ENCODE measurements at places on chromosomes 13 and 19.
A peak's percentile ranks its signal among the peaks of the same experiment; 100 is the strongest.

GRCh38 chr19:12564016-12564664, 12.9 kb upstream of the ZNF564 start:
- DNase-seq, result peak; percentile 93

- DNase-seq, result no peak
These were observed 75.5 kb upstream of the EDNRB start for GRCh38 chr13:77994166-77994565.

- DNase-seq, result no peak
These were observed 8.1 kb upstream of the BCL3 start for GRCh38 chr19:44740351-44740824.

DNA sequence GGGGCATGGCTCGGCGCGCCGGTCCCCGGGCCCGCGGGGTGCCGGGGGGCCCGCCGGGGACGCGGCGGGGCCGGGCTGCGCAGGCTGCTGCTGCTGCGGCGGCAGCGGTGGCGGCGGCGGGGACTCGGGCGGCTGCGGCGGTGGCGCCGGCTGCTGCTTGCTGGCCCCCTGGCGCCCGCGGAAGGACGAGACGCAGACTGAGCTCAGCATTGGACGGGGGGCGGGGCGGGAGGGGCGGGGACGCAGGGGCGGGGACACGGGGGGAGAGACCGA, 368 bp downstream of the KCNC3 start:
- DNase-seq, result no peak

DNA sequence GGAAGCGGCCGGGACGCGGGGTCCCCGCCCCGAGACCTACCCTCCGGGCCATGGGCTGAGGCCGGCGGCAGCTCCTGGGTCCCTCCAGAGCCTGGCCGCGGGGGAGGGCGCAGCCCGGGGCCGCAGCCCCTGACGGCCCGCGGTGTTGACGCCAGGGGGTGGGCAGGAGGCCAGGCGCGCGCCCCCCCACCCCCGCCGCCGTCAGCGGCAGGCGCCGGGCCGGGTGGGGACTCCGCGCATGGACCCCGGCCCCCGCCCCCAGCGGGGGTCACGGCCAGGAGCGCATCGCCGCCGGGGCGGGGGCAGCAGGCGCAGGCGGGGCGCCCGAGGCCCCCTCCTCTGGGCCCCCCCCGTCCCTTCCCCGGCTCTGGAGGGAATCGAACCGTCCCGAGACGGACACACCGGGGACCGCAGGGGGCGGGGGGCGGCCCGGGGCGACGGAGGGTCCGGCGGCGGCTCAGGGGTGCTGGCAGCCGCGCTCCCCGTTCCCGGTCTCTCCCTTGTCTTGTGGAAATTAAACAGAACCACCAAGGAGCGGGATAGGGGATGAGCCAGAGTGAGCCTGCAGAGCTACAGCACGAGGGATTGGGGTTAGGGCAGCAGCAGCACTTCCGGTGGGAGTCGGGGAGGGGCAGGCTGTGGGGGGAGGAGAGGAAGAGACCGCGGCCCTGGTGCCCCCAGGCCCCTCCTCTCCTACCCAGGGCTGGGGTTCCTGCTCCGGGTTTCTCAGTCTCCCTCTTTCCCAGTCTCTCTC, at the start of gene MEIS3:
Gene MEIS3, minus strand, starts transcription at position 498 of the 754 bp plus-strand sequence. Its CDS starts 446 bp downstream, at position 52.
- DNase-seq, result no peak

DNA sequence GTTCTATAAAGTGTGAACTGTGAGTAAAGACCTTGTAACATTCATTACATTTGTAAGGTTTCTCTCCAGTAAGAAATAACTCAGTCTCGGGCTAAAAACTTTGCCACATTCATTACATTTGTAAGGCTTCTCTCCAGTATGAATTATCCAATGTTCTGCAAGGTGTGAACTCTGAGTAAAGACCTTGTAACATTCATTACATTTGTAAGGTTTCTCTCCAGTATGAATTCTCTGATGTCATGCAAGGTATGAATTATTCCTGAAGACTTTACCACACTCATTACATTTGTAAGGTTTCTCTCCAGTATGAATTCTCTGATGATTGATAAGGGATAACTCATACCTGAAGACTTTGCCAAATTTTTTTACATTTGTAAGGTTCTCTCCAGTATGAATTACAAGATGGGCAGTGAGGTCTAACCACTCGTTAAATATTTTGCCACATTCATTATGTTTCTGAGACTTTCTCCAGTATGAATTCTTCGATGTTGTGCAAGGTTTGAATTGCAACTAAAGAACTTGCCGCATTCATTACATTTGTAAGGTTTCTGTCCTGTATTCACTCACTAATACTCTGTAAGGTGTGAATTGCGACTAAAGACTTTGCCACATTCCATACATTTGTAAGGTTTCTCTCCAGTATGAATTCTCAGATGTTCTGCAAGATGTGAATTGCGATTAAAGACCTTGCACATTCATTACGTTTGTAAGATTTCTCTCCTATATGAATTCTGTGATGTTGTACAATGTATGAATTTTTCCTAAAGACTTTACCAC, 21.2 kb downstream of the ZNF578 start:
- no peak for DNase-seq

DNA sequence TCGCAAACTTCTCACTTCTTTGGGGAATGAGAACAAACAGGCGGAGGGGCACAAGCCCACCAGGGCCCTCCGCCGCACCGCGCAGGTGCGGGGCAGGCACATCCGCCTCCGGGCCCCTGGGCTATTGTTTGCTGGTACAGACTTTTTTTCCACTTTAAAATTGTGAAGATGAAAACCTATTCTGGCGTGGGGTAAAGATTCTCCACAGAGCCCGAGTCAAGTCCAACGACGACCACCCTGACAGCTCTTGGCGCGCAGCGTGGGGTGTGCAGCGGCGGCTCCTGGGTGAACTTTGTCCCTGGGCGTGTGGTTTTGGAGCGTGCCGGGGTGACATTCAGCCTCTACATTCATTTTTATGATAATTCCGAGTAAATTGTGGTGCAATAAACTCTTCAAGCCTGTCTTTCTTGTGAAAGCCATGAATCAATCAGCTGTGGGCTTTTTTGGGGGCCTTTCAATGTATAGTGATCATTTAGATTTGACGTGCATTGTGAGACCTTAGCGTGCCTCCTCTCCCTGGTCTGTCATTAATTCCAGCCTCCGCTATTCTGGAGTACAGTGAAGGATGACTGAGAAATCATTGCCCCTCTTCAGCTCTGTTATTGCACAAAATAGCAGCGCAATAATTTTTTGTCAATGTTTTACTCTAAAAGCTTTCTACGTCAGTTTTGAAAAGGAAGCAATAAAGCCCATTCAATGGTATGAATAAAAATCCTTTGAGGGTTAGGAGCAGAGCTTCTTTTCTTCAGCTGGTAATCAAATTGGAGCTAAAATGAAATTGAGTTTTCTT, 90.0 kb downstream of the TEX29 start:
- no peak for DNase-seq

- no peak for DNase-seq
These were observed 18.1 kb downstream of the CYP4F22 start for GRCh38 chr19:15526408-15526807.

GRCh38 chr13:97205982-97206381, 16.2 kb upstream of the MBNL2 start:
- no peak for DNase-seq
